Upper lobe of right lung (tissue), 1 donor: ENCODE measurements at places on chromosomes 1 and 21.

DNA sequence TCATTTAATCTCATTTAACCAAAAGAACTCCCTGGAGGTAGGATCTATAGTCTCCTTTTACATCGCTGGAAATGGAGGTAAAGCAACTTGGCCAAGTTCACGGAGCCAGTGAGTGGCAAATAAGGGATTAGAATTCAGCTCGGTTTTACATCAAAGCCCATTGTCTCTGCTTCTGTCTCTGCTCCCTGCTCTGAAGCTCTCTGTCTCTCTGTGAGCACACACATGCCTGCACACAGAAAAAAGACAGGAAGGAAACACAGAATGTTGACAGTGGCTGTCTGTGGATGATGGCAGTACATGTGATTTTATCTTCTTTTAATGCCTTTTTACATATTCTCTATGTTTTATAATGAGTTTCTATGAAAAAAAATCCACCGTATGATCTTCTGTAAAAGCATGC, 8.9 kb upstream of the DHRS3 start:
- no peak for DNase-seq

GRCh38 chr1:182169203-182169602, 107.7 kb upstream of the ZNF648 start:
- DNase-seq: peak; percentile 75

- DNase-seq: peak; percentile 29
These were observed 17.6 kb downstream of the GPR137B start for GRCh38 chr1:236159704-236160539.

- no peak for DNase-seq
These were observed 264.3 kb downstream of the PTPRU start for GRCh38 chr1:29500651-29501050.

- no peak for DNase-seq
These were observed 805 bp downstream of the ZNHIT6 start for GRCh38 chr1:85707267-85707989.

- DNase-seq: peak; percentile 46
These were observed 38.8 kb downstream of the WDR4 start for GRCh38 chr21:42840411-42841155.

DNA sequence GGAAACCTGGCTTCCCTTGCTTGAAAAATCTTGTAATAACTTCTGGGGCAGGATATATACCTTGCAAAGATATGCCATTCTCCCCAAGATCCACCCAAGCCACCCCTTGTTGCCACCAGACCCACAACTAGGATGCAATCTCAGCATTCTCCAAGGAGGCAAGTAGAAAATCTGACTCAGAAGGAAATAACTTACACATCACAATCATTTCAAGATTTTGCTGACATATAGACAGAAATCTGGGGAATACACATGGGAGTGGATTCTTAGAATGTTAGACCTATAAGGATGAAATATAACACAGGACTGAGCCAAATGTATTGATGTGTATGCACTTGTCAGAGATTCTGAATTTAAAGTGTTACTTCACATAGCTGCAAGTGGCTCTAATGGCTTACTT, 14.8 kb upstream of the ZDHHC18 start:
- DNase-seq: no peak

GRCh38 chr21:45071874-45072737, 2.3 kb upstream of the ADARB1 start:
- no peak for DNase-seq

DNA sequence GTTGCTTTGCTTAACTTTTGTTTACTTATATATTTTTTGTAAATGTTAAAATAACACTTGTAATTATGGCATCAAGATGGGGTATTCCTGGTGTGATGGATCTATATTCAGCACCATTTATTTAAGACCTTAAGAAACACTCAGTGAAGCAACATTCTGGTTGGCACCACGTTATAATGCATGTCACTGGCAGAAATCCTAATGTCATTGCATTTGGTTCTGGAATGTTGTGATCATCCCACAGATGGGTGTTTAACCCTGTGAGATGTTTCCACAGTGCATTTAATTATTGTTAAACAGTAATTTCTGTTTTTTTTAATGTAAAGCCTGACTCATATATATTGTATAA, 116.5 kb downstream of the NOS1AP start:
- no peak for DNase-seq

DNA sequence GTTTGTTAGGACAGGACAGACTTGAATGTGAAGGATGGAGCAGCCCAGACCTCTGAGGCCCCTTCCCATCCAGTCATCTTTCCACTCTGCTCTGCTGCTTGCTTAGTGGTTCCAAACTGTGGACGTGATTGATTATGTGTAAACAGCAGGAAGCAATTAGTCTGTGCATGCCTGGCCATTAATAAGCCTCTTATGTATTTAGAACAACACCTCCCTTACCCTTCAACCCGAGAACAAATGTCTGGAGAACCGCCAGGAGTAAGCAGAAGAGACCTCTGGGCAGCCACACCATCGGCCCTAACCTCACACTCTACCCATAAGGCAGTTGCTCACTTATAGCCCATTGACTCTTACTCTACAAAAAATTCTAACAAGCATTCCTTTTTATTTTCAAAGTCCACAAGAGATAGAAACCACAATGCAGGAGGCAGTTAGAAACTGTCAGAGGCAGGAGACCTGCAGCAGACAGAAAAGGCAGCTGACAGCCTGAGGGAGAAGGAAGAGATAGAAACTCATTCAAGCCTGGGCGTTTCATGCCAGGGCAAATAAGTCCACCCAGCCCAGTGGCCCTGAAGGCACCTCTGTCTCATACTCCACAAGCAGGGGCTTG, 5.8 kb upstream of the EPHA8 start:
- DNase-seq: no peak

GRCh38 chr1:206449565-206449964, 20.7 kb upstream of the IKBKE start:
- DNase-seq: no peak
